ENCODE measurements at places on chromosomes 12 and 14.

GRCh38 chr12:75959506-75959905 lies 72.1 kb downstream of the PHLDA1 start:
- DNase-seq, result no peak

DNA sequence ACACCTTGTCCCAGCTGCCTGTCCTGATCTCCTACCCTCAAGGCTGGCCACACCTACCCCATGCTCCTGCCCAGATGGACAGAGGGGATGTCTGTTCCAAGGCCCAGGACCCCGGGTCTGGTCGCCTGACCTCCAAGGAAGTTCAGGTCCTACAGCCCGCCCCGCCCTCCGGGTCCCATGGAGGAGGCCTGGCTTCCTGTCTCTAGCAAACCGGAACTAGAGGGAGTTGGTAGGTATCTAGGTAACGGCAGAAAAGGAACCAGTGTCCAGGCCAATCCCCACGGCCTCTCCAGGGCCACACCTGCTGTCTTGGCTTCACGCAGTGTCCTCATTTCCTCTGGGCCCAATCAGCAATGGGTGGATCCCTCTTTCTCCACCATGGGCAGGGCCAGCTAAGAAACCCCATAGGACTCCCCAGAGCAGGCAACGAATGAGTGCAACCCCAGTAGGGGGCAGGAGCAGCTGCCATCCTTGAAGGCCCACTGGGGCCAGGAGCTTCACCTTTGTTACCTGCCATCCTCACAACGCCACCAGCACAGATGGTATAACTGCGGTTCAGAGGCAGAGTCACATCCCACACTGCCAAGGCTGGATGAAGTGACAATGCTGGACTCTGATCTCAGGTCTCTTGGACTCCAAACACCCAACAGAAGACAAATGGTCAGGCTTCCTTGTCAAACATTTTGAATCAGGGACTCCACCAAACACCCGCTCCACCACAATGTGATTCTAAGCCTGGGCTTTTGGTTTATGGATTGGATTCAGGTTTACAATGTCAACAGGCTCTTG lies 25.1 kb upstream of the RPLP0 start:
- DNase-seq, result no peak

DNA sequence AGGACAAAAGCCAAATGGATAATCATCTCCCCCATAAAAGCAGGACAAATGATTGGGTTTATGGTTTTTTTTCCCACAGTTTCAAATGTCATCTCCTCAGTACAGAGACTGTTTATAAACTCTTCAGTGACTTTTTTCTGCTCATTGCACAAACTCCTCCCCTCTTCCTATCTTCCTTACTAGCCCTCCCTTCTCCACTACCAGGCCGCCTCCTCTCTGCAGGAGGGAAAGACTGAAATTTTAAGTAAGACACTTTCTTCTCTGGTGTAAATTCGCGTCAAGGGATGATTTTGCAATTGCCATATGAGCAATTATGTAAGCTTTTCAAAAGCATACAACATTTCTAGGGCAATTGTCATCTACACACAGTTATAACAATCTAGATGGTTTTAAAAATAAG lies 37.0 kb downstream of the BTG1 start:
- no peak for DNase-seq

DNA sequence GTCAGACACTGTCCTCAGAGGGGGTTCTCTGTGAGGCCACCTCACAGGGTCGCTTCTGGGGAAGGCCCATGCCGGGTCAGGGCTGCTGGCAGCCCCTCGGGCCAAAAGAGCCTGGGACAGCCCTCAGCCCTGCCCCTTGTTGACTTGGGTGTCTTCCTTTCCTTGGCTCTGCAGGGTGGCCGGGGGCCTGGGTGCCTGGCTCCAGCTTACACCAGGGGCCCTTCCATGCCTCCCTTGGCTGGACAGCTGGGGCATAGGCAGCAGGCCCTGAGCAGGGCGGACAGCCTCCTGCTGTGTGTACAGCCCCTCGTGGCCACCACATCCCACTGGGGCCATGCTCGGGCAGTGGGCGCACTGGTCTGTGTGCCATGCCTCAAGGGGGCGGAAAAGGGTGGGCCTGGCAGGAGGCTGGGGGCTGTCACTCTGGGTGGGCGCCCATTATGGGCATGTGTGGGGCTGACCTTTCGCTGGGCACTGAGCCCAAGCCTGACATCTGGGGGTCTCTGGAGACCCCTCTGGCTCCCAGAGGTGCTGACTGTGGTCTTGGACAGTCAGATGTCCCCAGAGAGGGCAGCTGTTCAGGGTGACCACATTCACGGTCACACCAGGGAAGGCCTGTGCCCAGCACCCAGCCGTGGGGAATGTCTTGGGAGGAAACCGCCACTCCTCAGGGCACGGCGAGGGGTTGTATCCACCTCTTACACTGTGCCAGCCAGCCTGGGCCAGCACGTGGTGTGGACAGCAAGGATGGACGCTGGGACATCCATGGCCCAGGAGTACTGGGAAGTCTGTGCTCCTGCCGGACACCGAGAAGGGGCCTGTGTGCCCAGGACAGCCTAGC lies 313.3 kb downstream of the TMEM121 start:
- DNase-seq, result no peak

Data from mammary epithelial cell (primary cell).